Fibroblast of skin of back (primary cell): ENCODE measurements at places on chromosomes 5 and 9.

- DNase-seq = no peak
Observed at GRCh38 chr9:38700695-38701094, 19.2 kb downstream of the FAM240B start.

DNA sequence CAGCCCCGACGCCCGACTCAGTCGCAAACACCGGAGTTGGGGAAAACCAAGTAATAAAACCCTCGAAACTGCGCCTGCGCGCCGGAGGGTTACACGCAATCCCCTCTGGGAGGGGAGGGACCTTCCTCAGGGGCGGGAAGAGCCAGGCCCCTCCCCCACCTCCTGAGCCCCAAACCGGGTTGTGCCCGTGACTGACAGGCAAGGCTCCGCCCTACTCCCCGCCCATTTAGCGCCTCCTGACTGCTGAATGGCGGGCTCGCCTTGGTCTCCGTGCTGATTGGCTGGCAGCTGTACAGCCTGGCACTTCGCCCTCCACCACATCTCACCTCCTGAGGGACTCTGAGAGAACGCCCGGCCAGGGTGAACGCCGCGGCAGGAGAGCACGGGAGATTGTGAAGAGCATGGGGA lies at the start of gene PRDM9:
TSS of gene PRDM9 (plus strand) at position 332 of the 408 bp plus-strand sequence. CDS start 1,425 bp downstream, outside the sequence.
- DNase-seq = peak; percentile 6

DNA sequence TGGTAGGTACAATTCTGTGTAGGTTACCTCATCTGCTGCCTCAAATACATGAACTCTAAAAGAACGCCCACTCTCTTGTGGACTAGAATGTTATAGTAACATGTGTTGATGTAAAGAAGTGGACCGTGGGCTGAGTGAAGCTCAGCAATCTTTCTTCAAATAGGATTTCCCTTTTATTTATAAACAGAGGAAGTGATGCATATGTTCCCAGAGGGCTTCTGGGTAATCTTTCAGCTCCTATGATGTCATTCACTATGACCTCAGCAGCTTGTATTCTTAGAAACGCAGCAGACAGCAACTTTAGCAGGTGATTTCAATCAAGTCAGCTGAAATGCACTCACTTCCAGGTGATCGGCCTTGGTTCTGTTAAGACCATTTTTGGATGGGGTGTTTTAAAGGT lies 14.4 kb downstream of the F2RL2 start:
- peak; percentile 60 for DNase-seq

- no peak for DNase-seq
Observed at GRCh38 chr9:100534401-100534800, 43.5 kb upstream of the CAVIN4 start.

- no peak for DNase-seq
Observed at GRCh38 chr9:70143394-70144130, 99.9 kb downstream of the MAMDC2 start.

GRCh38 chr9:18699764-18700163 lies 225.8 kb downstream of the ADAMTSL1 start:
- DNase-seq = no peak

DNA sequence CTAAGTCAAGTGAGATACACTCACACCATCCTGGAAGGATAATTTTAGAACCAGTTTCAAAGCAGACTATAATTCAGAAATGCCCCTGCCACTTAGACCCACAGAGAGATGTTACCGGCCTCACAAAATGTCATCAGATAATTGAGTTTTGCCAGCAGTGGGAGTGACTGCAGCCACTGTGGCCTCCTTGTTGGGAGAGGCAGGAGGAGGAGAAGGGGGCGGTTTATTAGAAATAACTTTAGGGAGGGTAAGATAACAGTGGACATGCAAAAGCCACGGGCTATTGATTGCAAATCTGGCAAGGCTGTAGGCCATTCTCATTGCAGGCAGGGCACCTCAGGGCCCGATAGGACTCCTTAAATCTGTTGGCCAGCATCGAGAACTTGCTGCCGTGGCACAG lies 13.4 kb downstream of the GRXCR2 start:
- no peak for DNase-seq

DNA sequence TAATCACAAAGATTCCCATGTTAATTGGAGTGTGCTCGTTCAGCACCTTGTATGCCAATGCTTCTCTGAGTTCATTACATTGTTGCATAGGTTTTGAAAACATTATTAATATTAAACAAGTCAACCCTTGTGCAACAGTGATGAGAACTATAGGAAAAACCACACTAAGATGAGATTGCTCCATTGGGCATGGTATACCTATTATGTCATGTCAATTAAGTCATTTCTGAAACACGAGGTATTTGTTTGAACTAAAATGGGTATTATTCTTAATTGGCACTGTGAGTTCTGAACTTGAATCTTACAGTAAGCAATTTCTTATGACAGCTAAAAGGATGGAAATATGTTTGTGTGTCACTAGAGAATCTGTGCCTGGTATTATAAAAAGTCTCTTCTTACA lies 447.7 kb downstream of the EFNA5 start:
- no peak for DNase-seq

DNA sequence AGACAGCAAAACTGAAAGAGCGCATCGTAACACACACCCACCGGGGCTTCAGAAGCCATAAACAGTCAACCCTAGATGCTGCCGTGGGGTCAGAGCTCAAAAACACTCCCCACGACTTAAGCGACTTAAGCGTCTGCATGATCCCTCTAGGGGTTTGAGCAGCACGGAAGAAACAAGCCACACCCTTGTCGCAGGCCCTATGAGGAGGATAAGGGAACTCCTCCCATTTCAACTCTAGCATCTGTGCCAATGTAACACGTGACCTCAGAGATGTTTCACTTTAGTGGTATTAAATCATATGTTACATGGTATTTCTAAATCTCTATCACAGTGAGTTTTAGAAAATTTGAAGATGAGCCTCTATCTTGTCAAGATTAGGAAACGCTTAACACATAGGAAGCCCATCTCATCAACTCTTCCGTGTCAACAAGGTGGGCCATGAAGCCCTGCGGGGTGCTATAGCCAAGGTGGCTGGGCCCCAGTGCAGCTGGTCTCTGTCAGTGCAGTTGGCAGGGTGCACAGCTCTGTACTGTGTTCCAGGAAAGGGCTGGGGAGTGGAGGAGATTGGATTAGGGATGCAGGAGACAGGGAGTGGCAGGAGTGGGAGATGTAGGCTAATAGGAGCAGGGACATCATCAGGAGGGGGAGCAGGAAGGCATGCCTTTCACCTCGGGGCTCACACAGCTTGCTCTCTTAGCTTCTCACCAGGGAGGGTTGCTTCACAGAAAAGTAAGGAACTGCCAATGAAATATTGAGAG lies 33.1 kb downstream of the ZCCHC9 start:
- no peak for DNase-seq

- DNase-seq = no peak
Observed at GRCh38 chr9:138098908-138099791, 221.6 kb downstream of the CACNA1B start.

DNA sequence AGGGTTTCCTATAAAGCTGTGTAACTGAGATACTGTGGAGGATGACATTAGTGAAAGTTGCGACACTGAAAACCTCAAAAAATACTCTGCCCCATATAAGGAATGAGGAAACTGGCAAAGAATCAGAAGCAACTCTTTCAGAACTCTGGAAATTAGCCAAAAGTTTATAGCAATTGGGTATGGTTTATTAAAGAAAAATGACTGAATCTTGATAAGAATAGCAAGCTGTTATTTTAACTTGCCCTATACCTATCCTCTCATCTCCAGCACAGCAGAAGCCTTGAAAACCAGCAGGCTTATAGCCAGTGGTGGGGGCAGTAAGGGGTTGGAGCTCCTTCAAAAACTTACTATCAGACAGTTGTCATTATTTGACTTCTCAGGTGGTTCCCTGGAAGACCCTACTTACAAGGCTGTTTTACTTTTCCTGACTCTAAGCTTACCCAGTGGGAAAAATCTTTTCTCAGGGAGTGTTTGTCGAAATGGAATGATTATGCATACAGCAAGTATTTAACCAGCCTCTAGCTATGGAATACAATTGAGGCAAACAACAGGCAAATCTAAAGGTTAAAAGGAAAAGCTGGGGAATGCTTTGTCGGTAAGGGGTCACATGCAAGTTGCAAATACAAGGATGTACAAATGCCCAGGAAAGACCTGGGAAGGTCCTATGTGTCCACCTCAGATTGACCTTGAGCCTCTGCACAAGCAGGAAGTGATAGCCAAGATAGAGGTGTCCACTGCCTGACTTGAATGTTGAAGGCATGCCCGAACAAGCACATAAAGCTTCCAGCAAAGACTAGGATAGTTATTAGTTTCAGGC lies 21.0 kb upstream of the FAM151B start:
- DNase-seq = peak; percentile 8

DNA sequence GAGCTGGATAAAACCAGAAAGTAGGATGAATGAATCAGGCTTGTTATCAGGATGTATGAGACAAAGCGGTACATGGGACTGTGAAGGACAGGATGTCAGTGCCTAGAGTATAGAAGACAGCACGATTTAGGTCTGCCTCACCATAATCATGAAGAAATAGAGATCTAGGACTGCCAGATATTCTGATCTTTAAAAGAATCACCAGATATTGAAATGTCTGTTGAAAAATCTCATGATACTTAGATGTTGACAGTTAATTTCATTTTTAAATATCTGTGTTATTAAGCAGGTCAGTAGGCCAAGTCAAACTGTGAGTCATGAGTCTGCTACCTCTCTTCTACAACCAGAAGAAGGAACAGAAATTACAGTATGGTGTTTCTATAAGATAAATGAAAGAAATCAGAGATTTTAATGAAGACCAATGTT lies 65.0 kb downstream of the ST8SIA4 start:
- DNase-seq = no peak

GRCh38 chr5:41748631-41749030 lies 121.6 kb downstream of the OXCT1 start:
- no peak for DNase-seq

DNA sequence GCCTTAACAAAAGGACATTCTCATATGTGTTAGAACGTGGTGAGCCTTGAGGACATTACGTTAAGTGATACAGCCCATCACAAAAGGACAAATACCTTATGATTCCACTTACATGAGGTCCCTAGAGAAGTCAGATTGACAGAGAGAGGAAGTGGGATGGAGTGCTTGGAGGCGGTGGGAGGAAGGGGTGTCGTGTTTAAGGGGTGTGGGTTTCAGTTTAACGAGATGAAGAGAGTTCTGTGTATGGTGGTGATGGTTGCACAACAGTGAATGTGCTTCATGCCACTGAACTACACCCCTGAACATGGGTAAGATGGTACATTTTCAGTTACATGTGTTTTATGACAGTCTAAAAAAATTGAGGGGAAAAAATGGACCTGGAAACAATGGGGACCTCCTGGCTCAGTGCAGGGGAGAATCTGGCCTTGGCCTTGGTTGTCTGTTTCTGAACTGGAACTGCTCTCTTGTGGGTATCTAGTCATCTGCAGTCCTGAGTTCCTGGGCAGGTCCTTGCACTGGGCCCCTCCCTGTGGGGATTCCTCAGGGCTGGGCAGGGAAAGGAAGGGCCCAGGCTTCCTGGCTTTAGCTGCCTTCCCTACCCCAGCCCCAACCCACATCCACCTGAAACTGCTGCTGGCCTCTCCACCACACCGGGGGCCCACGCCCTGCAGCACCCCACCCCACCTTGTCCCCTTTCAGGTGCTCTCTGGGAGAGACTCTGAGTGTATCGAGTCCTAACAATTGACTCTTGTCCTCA lies 17.8 kb downstream of the LRRC8A start:
- peak; percentile 30 for DNase-seq

GRCh38 chr9:125989524-125990180 lies 242.5 kb downstream of the PBX3 start:
- no peak for DNase-seq

DNA sequence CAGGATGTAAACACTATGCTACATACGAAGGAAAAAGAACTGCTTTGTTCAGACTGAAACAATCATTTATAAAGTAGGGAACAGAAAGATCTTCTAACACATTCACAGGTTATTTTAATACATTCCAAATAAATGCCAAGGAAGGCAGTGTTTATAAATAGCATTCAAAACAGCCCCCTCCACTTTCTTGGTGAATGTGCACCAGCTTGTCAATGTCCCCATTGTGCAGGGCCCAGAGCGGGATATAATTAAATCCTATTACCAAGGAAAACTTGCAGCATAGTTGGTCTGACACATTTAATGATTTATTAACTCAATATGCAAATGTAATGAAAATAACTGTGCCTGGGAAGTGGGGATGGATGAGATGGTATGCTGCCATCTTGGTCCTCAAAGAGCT lies 135.9 kb upstream of the RAD23B start:
- no peak for DNase-seq

GRCh38 chr5:137073189-137073588 lies 425.9 kb downstream of the SPOCK1 start:
- peak; percentile 62 for DNase-seq

- DNase-seq = peak; percentile 10
Observed at GRCh38 chr5:50766462-50766861, 100.0 kb downstream of the PARP8 start.

DNA sequence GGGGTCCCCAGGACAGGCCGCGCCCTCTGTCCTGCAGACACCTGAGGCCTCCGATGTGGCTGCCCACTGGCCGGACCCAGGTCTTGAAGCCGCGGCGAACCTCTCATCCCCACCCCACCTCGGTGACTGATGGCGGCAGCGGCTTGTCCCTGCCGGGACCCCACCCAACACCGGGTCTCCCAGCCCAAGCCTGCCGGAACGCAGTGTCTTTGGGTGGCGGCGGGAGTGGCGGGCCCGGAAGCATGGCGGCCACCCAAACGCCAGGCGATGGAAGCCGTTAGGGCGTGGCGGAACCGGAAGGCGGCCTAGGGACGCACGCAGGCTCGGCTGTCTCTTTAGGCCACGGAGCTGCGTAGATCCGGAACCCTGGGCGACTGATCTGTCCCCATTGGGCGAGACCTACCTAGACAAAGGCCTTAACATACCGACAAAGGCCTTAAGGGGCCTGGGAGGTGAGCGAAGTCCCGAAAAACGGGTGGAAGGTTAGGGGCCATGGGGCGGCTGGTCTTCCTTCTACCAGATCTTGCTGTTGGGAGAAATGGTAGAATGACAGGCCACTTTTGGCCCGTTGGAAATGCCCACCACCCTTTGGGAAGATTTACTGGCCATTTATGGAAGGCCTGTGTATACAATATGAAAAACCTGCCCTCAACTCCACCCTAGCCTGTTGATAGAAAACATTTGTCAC lies 94.6 kb upstream of the SMC2 start:
- DNase-seq = no peak

DNA sequence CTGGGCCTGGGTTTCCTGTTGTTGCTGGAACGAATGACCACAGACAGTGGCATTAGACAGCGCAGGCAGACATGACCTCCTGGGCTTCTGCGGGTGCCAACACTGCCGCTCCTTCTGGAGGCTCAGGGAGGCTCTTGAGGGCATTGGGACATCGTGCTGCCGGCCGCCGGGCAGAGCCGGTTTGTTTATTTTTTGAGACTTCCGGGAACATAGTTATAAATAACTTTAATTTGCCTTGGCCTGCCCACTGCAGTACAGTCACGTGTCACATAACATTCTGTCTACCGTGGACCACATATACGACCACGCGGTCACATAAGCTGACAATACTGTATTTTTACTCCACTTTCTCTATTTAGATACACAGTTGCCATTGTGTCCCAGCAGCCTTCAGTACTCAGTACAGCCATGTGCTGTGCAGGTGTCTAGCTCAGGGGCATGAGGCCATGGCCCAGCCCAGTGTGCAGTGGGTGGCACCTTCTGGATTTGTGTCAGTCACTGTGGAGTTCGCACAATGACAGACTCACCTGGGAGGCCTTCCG lies 8.2 kb upstream of the TOR4A start:
- DNase-seq = no peak

GRCh38 chr9:117412841-117413240 lies 2.0 kb downstream of the ASTN2 start:
- DNase-seq = no peak

GRCh38 chr9:70576116-70576515 lies 161.7 kb upstream of the KLF9 start:
- no peak for DNase-seq

- DNase-seq = peak; percentile 76
Observed at GRCh38 chr5:107674655-107675054, 3.9 kb upstream of the EFNA5 start.
